ENCODE measurements at places on chromosomes 1 and 21.

GRCh38 chr1:109874445-109874844 is 36.2 kb upstream of the CSF1 start:
- DNase-seq, result no peak

DNA sequence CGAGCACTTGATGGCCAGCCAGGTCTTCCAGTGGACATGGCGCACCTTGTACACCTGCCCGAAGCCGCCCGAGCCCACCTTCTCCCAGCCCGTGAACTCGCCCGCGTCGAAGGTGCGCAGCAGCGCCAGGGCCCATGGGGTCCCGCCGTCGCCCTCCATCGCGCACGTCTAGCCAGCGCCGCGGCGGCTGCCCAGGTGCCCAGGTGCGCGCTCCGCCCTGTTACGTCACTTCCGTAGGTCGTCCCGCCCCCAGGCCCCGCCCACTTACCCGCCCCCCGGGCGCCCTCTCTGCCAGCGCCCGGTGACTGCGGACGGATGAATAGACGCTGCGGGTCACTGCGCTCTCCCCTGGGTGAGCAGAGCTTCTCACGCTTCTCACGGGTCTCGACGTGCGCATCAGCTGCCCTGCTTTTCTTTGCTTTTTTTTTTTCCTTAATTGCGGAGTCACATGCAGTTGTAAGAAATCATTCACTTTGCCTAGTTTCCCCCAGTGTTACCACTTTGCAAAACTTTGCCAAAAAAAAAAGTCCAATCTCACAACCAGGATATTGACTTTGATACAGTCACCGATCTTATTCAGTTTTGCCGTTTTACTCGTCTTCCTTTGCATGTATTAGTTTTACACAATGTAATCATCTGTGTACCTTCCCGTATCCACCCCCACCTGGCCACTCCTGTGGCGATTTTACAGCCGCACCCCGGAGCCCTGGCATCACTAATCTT is at the start of gene RIPK4:
RIPK4 (minus strand) TSS at position 170 of the 723 bp plus-strand sequence; CDS start at position 159, 11 bp downstream.
- DNase-seq, result peak; percentile 91

- DNase-seq, result no peak
These were observed 1.0 kb downstream of the LIN28A start for GRCh38 chr1:26411624-26412074.

- DNase-seq, result no peak
These were observed 3.0 kb downstream of the MMEL1 start for GRCh38 chr1:2629627-2630497.

- peak; percentile 70 for DNase-seq
These were observed 66.5 kb downstream of the TSEN15 start for GRCh38 chr1:184118046-184118445.

DNA sequence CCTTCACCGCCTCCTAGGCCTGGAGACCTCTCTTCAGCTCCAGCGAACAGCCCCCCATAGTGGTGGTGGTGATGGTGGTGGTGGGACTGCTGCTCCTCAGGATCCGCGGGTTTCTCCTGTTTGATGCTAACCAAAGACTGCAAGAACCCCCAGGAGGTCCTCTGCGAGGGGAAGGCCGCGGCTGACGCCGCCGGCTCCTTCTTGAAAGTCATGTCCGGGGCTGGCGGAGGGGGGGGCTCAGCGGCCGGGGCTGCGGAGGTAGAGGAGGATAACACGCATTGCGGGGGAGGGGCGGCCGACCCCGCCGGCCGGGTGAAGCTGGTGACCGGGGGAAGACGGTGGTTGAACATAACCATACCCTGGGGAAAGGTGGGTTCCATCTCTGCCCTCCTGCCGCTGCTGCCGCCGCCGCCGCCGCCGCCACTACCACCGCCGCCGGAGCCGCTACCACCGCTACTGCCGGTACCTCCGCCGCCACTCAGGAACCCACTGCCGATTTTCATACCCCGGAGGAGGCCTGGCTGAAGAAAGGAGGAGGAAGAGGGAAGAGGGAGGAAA is 554 bp downstream of the ZNF281 start:
- DNase-seq, result no peak

DNA sequence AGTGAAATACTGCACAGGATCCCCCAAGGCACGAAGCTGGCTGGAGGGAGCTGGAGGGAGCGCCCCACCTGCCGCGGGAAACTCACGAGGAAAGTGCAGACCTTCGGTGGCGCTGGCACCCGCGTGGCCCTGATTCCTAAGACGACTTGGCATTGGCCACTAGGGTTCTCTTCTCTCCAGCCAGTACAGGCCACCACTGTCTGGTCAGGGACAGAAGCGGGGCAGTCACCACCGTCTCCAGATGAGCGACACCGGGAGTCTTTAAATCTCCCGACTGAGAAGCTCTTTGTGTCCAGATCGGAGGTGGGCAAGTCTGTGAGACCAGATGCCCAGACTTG is 19.2 kb upstream of the CHIA start:
- DNase-seq, result no peak

DNA sequence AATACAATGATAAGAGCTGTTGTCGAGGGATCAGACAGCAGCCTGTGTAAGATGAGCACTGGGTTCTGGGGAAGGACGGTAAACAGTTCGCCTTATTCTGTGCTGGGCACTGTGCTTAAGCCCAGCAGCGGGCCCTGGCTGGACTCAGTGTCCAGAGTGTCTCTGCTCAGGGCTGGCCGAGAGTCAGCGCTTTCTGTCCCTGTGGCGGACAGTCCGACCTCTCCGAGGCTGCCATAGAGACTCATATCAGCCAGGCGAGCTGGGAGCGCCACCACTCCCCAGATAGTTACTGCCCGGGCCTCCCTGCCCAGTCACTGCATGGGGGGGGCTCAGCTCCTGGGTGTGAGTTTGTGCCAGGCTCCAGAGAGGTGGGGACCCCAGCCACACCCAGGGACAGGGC is 14.7 kb upstream of the NPHP4 start:
- DNase-seq, result no peak

DNA sequence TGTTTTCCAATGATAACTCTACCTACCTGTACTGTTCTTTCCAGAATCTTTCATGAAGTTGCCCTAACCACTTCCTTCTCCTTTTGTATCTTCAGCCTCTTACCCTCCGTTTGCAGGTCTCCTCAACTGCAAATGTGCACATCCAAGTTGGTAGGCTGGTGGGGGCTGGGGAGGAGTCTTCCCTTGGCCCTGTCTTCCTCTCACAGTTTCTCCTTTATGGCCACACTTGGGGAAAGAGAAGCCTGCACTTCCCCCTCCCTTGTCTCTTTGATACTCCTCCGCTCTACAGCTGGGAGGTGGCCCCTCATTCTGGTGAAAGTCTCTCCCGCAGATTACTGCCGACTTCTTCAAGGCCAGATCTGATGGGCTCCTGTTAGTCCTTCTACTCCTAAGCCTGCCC is 26.9 kb upstream of the GPR88 start:
- DNase-seq, result no peak

DNA sequence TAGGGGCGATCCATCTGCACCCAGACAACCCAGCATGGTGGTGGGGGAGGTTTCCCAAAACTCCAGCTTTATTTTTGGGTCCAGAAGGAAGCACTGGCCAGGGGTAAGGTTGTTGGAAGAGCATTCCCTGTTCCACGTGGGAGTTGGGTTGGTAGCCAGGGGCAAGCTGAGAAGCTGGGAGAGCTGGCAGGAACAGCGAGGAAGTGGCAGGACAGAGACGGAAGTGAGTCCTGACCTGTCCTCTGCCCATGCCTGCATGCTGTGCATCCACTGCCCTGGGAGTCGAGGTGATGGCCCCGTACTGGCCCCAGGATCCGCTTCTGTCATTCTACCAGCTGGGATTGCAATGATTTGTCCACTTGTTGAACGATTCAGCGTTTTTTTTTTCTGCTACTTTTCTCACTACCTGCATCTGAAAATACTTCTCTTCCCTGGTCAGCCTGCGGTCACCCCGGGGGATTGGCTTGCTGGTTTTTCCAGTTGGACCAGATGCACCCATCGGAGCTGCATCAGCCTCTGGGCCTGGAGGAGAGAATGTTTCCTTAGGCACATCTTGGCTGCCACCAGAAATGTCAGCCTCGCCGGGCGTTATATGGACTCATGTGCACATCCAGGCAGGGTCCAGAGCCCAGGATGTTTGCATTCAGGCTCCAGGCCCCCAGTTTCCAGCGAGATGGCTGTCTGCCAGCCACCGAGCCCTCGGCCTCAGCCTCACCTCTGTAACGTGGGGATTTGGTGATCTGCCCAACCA is 28.3 kb upstream of the TMPRSS2 start:
- no peak for DNase-seq

- peak; percentile 74 for DNase-seq
These were observed 66.6 kb upstream of the CACHD1 start for GRCh38 chr1:64403331-64403730.

GRCh38 chr1:3779912-3780416 is 7.4 kb downstream of the SMIM1 start:
- DNase-seq, result no peak

DNA sequence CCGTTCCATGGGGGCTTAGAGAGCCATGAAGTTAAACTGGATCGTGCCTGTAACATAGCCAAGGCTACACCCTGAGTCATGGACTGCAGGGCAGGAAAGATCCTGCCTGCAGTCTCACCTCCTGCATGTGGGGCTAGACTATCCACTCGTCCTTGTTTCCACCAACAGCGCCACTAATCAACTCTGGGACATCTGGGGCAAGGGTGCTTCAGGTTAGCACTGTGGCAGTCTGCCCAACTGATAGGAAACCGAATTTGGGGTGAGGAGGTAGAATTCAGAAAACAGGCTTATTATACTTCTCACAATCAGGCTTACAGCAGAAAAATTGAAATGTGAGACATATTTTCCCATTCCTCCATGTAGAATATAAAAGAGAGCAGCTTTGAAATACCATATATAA is 85.2 kb upstream of the ADAM30 start:
- DNase-seq, result no peak

GRCh38 chr1:68916221-68916902 is 419.5 kb upstream of the DEPDC1 start:
- DNase-seq, result peak; percentile 97

DNA sequence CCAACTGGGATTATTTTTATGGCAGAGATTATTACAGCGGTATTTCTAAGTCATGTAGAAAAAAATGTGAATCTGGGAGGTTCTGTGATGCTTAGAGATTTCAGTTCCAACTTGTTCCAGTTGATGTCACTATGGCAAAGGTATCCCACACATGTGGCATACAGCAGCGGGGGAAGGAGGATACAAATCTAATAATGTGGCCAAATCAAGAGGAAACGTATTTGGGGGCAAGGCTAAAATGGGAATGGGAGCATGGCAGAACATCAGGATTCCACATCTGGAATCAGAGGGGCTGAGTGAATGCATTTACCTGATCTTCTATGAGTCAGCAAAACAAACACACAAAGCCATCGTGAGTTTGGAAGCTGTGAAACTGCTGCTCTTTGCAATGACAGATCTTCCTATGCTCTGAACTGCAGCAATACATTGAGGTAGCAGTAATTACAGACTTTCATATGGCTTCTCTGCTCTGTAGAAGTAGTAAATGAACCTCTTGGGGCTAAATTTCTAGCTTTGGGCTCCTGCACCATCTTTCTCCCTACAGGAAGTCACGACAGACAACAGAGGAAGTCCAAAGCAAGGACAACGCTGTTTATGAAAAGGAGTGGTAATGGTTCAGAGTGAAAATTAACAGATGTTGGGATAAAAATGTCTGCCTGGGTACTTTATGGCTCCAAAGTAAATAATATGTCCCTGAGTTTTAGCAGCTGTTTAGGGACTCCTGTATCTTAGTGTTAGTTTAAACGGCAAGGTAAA is 55.5 kb downstream of the GABPA start:
- DNase-seq, result peak; percentile 14

DNA sequence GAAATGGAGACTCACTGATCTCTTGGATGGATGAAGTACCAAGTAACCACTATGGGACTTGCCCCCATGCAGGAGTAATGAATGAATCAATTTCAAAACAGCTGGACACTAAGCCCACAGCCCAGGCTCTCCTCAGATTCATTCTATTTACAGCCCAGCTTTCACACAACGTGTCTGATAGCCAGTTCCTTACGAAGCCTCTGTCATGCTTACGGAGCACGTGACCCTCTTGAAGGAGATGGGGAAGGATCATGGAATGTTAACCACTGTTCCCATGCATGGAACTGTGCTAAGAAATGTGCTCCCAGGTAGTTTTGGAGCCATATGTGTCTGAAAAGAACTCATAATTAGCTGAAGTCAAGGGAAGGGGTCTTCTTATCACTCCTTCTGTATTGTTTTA is 124.1 kb downstream of the KIF26B start:
- no peak for DNase-seq

DNA sequence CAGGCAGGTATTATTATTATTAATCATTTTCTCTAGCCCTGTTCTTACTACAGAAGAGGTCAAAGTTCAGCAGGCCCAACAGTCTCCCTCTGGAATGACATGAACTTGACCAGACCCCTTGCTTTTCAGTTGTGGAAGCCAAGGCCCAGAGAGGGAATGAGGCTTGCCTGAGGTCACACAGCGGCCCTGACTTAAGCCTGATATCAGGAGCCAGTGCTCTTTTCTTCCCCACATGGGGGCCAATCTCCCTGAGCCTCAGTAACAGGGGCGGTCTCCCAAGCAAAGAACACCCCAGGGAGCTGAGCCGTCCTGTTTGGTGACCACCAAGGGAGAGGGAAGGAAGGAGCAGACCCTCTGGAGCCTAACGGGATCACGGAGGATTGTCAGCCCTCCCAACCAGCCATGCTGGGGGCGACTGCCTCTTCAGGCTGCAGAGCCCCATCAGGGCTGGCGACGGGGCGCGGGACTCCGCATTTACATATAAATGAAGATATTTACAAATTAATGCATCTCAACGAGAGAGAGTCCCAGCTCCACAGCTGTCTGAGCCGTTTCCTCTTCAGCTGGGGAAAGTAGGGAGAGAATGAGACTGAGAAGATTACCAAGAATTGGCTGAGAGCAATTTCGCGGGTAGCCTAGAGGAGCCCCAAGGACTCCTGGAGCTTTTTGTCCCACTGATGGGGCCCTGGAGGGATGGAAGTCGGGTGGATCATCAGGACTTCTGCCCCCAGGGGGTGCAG is 186.1 kb upstream of the KLHDC7A start:
- no peak for DNase-seq

DNA sequence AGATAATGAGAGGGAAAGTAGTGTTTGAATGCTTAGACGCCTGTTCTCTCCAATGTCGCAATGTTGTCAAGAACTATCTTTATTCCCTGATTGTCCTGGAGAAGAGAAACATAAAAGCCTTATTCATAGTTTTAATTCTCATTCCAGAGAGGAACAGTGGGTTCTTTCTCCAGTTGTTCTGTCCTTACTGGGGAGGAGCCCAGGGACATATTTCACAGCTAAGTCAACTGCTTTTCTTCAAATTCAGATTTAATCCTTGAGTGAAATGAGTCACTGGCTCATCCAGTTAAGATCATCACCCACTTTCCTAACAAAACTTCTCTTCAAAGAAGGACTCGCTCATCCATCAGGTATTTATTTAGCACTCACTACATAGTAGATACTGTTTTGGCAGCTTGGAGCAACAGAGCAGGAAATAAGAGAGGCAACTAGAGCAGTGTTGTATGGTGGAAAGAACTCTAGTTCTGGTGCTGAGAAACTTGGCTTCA is 365.7 kb upstream of the USP24 start:
- DNase-seq, result peak; percentile 65

GRCh38 chr21:43973634-43973955 is 38.5 kb upstream of the TRAPPC10 start:
- no peak for DNase-seq

Measured in RCC 7860 (cell line).